GM23338 (cell line): ENCODE measurements at places on chromosomes 5 and 9. TPM values are rescaled to one million over a fixed set of nuclear protein-coding genes. Genes with fewer than 3 reads are reported as not detected.
A peak's percentile ranks its signal among the peaks of the same experiment; 100 is the strongest.

DNA sequence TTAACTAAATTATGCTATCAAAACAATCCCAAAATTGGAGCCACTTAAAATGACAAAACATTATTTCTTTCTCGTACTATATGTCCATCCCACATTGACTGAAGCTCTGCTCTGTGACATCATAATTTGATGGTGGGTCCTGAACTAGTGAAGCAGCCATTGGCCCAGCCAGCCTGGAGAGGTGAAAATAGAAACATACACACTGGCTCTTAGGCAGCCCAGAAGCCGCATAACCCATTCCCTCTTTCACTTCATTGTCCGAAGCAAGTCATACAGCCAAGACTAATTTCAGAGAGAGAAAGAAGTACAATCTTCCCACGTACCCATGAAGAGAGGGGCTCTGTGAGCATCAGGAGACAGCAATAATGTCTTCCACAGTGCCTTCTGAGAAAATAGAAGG, 342.5 kb downstream of the NFIB start:
- DNase-seq: no peak

DNA sequence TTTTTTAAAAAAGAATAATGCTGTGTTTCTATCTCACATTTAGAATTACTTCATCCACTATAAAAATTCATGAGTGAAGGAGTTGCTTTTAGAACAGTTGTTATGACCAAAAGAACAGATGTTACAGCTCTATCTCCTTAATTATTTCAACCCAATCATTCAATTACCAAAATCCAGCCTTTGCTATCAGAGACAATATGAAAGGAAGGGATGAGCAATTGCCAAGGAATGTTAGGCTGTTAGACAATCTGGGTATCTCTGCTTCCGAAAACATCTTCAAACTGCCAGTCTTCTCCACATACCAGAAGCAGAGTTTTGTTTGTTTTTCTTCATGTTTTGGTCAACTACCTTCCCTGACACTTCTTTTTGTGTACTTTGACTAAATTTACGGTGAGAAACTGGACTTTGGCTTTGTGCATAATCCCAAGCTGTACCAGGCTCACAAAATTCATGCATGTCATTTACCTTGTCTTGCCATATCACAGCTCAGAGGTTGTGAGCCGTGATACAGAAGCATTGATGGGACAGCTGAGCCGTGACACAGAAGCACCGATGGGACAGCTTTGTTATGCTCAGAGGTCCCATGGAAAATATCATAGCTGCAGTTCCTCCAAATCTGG, 405.5 kb downstream of the KIF4B start:
- DNase-seq: peak; percentile 1

GRCh38 chr5:17243287-17244063, 26.0 kb downstream of the BASP1 start:
- DNase-seq: no peak

- DNase-seq: no peak
Measured at GRCh38 chr9:109423877-109424276, 74.2 kb downstream of the PTPN3 start.

Gene PIP5K1B
- 2.8 and 3.2 TPM in 2 replicates for total RNA-seq

Gene DOCK2
- 9.4 and 19.4 TPM in 2 replicates for total RNA-seq

Gene MOB3B
- total RNA-seq: 12.1 and 12.4 TPM in 2 replicates

Gene GABRA6
- not detected in 2 replicates for total RNA-seq

DNA sequence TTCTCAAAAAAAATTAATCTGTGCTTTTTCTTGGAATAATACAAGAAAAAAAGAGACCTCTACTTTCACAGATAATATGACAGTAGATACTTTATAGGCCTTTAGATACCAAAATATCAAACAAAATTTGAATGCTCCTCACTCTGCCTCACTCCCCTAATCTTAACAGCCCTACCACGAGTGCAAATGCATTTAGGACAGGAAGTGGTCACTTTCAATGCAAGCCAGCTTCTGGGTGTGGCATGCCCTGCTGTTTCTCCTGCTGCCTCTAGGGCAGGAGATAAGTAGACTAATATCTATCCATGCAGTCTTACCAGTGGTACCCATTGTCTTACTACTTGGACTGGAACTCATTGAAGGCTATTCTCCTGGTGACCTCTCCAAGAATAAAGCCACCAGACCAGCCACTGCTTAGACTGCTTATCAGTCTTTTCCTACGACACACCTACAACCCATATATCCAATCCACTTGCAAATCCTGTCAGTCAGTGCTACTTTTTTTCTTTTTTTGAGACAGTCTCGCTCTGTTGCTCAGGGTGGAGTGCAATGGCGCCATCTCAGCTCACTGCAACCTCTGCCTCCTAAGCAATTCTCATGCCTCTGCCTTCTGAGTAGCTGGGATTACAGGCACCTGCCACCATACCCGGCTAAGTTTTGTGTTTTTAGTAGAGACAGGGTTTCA, 23.0 kb downstream of the FRRS1L start:
- peak; percentile 53 for DNase-seq

- no peak for DNase-seq
Measured at GRCh38 chr5:136979131-136979530, 520.0 kb downstream of the SPOCK1 start.

Gene CBY3
- 0.52 and 2.3 TPM in 2 replicates for total RNA-seq
